ENCODE measurements at places on chromosomes 11 and 22.

DNA sequence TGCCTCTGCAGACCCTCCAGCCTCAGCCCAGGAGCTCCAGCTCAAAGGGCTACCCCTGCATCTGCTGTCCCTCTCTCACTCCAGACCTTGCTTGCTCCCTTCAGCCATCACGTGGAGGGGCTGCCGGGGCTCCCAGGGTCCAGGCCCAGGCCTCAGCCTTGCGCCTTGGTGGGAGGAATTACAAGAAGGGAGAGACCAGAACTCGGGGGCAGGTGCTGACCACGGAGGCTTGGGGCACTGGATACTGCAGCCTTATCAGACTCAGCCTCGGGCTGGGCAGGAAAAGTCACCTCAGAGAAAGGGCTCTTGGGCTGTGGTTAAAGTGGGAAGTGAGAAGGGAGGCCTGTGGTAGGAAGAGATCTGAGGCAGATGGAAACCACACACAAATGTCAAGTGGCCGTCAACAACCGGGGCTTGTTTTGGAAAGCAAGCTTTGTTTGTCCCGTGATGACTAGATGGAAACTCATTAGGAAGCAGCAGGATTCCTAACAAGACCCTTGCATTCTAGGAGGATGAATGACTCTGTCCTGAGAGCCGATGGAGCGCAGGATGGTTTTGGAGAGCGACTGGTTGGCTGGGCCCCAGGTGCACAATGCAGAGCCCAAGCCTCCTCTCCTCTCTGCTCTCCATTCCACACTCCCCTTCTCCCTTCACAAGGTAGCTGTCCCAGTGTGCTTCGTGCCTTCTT lies 1321.7 kb downstream of the TBC1D22A start:
- DNase-seq = no peak

DNA sequence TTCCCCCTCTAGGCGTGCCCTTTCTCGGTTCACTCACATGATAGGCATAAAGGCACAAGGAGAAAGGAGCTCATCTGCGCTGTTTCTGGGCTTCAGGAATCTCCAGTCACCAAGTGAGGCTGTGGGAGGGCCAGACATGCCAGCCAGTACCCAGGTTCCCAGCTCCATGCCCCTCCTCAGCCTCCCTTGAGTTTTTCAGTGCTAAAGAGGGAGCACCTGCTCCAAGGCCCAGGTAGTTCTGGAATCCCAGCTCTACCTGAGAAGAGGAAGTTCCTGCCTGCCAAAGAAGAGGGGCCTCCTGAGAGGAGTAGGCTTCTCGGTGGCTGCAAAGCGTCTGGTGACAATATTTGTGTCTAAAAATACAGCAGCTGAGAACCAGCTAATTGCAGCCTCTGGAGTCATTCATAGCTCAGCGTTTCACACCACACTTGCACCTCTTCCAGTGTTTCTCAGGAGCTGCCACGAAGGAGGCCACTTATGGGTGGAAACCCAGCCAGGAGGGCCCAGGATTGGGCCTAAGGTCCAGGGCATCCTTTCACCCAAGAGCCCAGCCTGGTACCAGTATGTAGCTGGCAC lies 197.4 kb downstream of the TRIM29 start:
- no peak for DNase-seq

DNA sequence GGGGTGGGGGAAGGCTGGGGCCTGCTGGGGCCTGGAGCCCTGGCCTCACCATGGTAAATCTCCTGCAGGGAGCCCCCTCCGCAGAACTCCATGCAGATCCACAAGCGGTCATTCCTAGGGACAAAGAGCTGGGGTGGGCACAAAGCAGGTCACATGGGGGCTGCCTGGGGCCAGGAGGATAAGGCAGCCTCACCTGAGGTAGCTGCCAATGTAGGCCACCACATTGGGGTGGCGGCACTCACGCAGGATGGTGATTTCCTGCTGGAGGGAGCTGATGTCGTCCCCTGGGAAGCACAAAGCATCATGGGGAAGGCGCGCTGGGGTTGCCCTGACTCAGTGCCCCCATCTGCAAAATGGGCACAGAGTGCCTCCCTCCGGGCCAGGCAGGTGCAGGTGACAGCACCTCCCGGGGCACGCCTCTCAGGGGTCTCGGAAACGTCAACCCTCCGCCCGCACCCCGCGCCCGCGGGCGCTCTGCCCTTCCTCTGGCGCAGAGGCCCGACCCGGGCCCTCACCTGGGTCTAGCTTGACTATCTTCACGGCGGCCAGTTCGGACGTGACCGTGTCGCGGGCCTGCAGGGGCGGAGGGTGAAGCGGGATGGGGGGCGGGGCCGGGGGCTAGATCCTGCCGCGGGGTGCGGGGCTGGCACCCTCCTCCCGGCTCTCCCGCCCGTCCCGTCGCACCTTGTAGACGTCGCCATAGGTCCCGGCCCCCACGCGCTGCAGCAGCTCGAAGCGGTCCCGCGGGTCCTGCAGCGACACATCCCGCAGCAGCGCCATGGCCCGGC lies 450 bp downstream of the MAP4K2 start:
- peak; percentile 12 for DNase-seq

DNA sequence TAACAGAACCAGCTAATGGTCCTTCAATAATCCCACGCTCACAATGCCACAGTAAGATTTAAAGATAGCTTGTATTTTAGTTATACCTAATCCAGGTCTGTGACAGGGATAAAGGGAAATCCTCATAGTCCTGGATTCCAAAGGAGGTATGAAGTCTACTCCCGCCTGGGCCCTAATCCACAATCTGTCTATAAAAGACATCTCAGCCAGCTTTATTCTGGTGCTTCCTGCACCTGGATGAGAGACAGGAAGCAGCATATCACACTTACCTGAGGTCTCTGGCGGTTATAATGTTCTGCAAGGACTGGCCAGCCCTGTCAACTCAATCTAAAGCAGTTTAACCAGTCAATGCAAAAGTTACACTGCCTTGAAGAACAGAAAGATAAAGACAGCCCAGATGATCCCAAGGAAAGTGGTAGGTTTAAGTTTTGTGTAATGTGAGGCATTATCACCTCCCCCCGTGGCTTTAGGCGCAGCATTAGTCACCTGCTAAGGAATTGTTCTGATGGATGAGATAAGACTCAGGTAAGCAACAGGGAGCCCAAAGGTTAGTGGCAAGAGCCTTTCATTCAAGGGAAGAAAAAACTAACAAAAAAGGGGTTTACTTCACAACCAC lies 57.6 kb downstream of the PLEKHA7 start:
- DNase-seq = no peak

DNA sequence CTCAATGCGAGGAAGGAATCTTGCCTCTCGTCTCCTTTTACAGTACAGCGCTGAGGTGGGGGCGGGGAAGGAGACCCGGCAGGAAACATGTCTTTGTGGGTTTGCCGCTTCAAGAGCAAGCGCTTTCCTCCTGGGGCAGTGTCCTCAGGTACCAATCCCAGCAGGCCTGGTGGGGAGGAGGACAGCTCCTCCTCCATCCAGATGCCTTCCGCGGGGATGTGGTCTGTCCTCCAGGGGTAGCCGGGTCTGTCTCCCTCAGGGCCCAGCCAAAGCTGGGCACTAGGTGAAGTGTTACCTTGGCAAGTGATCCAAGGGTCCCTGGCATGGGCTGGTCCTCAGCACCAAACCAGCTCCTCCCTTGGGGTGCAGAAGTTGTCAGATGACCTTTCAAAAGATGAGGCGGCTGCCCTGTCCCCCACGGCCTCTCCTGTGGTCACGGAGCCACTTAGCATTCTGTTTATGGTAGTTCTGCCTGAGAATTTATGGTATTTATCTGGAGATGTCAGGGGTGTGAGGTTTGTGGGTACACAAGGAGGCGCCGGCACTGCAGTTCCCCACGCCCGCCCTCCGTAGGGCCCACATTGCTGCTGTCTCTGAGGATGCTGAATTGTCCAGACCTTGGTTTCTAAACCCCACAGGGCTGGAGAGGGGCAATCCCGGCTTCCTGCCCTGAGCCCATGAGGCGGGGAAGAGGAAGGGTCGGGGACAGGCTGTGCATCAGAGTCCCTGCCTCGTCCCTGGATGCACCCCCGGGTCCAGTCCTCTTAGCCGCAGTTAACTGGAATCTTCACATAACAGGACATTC lies 93.5 kb upstream of the ANO1 start:
- no peak for DNase-seq

DNA sequence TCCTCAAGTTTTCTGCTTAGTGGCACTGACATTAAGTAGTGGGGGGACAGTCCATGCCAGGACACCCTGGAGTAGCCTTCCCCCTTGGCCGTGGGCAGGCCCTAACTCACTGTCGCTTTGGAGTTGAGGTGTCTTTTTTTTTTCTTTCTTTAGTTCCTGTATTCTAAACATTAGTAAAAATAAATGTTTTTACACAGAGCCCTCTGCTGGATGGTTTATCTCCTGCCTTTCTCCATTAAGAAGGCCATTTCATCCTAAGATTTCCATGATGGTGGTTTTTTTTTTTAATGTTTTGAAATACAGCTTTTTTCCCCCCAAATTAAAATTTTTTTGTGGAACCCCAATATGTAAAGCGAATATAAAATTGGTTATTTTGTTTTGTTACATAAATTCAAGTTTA lies 1.8 kb upstream of the TIGD3 start:
- DNase-seq = peak; percentile 43
